Stimulated activated CD4-positive, alpha-beta T cell treated with anti-CD3 and anti-CD28 coated beads, Interleukin-12 subunit alpha, Interleukin-12 subunit beta, amount 100 ng/mL, for 24 hours (primary cell): ENCODE measurements at places on chromosomes 12 and 14.

DNA sequence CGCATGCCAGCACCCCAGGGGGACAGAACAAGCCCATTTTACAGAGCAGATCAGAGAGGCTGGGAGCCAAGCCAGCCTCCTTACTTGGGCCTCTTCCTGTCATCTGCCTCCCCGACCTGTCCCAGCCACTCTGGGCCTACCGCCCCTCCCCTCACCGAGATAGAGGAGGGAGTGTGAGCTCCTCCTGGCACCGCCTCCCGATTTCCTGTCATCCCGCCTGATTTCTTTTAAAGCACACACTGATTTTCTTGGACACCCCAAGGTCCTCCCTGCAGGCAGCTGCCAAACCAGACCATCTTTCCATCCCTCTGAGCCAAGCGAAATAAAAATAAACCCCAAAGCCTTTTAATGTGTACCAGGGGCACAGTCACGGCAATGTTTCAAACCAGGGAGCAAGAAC, 108.4 kb downstream of the RFLNA start:
- DNase-seq, result no peak

DNA sequence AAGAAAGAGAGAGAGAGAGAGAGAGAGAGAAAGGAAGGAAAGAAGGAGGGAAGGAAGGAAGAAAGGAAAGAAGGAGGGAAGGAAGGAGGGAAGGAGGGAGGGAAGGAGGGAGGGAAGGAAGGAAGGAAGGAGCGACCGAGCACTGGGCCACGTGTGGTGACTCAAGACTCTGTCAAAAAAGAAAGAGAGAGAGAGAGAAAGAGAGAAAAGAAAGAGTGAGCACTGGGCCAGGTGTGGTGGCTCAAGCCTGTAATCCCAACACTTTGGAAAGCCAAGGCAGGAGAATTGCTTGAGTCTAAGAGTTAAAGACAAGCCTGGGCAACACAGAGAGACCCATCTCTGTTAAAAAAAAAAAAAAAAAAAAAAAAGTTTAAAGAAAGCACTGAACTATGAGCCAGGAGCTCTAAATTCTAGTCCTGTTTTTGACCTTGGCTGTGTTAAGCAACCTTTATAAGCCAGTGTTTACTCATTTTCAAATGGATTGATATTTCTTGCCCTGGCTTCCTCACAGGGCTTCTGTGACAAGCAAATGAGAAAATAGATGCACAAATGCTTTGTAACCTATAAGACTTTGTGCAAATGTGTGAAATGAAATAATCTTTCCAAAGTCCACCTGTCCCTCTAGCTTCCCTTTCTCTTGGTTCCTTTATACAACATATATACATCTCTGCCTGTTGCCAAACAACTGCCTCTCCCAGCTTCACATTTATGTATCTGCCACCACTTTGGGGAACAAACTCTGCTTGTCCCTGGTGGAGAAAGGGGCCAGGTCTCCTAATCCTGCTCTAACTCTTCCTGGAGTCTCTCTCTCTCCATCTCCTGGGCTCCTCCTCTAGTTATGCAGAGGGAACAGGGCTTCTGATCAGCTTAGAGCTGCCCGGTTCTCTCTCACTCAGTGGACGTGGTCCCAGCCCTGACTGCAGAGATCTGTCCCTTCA, 16.1 kb upstream of the PLEKHG6 start:
- no peak for DNase-seq

DNA sequence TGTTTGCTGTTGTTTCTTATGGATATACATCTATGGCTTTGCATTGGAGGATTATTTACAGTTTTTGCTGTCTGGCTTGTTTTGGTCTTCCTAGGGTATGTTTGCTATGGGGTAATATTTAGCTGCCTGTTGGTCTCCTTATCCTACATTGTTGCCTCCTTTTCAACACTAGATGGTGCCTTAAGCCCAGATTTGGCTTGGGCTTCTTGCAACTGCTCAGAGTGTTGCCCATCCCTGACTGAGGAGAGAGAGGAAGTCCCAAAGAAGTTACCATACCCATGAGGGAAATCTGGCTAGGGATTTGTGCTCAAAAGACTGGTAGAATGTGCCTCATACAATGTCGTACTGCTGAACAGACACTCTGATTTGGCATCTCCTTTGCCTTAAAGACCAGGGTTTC, 94.6 kb upstream of the MUCL1 start:
- no peak for DNase-seq

DNA sequence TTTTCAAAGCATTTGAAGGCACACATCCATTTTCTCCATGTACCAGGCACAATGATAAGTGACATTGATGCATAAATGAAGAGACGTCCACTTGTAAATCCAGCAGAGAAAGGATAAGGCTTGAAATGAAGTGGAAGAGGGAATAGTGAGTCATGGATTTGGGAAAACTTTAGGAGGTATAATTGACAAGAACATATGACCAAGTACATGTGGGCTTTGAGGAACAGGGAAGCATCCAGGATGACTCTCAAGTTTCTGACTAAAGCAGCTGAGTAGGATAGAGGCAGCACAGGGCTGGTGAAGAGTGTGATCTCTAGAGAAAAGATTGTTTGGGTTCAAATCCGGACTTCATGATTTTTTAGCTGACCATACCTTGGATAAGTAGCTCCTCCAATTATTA, 43.6 kb upstream of the SYT1 start:
- DNase-seq, result no peak

GRCh38 chr12:127503246-127503645, 763.7 kb upstream of the TMEM132C start:
- DNase-seq, result no peak

GRCh38 chr14:75566321-75566720, 12.1 kb upstream of the FLVCR2 start:
- peak; percentile 78 for DNase-seq

DNA sequence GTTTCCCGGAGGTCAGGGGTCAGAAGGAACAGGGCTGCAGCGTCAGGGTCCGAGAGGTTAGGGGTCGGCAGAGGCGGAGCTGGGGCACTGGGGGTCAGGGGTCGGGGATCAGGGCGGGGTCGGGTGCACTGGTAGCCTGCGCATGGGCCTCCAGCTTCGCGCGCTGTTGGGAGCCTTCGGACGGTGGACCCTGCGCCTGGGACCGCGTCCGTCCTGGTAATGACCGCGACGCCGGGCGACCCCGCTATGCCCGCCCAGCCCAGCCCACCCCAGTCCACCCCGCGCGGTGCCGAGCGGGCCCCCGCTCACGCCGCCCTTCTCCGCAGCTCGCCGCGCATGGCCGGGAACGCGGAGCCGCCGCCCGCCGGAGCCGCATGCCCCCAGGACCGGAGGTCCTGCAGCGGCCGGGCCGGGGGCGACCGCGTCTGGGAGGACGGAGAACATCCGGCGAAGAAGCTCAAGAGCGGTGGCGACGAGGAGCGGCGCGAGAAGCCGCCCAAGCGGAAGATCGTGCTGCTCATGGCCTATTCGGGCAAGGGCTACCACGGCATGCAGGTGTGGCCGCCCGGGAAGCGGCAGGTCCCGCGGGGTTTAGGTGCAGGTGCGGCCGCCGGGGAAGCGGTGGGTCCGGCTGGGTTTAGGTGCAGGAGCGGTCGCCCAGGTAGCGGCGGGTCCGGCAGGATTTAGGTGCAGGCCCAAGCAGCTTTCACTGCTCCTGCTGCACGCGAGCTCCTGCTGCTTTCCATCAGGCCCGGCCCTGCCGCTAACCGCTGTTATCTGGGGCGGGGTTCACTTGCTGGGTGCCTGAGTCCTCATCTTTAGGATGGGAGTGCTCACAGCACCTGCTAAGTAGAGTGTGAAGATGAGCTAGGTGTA, 743 bp downstream of the PUS1 start:
- DNase-seq, result no peak

- DNase-seq, result no peak
Observed at GRCh38 chr12:53431187-53431586, 7.5 kb downstream of the AMHR2 start.

DNA sequence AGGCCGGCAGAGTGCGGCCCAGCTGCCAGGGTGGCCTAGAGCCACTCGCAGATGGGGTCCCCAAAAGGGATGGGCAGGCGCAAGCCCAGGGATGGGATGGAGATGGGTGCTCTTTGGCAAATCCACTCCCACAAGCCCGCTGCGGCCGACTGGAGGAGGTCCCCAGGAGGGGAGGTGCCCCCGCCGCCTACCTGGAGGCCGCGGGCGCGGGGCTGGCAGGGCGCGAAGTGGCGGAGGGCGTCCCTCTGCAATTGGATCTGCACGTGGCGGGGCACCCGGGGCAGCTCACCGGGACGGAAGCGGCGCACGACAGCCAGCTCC, 730 bp downstream of the PPP1R3E start:
- DNase-seq, result no peak

- no peak for DNase-seq
Observed at GRCh38 chr12:18813753-18814152, 75.8 kb downstream of the CAPZA3 start.
